ENCODE measurements at places on chromosomes 2 and 18.

DNA sequence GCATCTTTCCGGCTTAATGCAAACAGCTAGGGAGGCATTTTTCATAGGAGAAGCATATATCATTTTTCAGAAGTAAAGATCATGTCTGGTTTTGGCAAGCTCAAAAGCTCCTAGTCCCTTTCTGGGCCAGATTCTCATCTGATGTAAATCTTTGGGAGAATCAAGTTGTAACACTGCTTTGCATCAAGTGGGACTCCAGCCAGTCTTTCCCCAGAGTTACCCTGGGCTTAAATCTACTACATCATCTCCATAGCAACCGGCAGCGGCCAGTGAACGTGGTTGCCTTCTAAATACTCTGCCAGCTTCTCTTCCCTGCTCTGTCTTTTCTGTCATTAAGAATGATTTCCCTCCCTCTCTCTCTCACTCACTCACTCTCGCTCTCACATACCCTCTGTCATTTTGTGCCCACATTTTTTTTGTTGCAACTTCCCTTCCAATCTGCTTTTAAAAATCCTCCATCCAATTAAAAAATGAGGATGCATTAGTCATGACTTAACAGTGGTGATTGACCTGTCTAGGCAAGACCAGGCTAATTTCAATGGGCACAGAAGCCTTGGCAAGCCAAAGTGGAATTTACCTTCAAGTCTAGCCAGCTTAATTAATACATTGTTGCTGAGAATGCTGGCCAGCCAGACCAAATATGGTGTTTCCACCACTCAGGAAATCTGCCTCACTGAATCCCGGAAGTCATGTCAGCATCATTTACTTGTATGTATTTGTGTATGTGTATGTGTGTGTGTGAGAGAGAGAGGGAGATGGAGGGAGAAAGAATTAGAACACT lies 93.0 kb downstream of the NRP2 start:
- no peak for DNase-seq
- no peak overlapping the region for H3K4me3 ChIP-seq
- peak overlapping the region; percentile 9 for H3K27ac ChIP-seq
- H3K27me3 ChIP-seq: no peaks in the 10 kb centered on the region

DNA sequence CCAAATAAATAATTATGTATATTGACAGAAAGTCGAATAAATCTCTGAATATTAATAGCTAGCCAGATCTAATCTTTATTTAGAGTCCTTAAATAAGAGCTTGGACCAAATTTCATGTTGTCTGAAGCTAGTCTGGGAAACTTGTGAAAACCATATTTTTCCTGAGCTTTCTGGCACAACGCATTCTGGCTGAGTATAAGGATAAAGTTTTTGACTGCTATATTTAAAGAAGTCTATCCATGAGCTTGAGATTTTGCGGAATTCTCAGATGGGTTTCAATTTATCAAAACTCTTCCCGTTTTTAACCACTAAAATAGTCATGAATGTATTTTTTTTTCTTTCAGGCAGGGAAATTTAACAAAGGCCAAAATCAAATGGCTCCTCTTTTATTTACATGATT lies 23.8 kb downstream of the FAP start:
- no peaks in the 10 kb centered on the region for H3K4me1 ChIP-seq
- no peak overlapping the region for H3K4me3 ChIP-seq
- no peaks in the 10 kb centered on the region for H3K36me3 ChIP-seq
- DNase-seq: no peak
- H3K27me3 ChIP-seq: no peaks in the 10 kb centered on the region
- H3K27ac ChIP-seq: no peak overlapping the region

- H3K4me3 ChIP-seq: no peak overlapping the region
- DNase-seq: no peak
- no peaks in the 10 kb centered on the region for H3K36me3 ChIP-seq
- no peaks in the 10 kb centered on the region for H3K27me3 ChIP-seq
- H3K27ac ChIP-seq: no peak overlapping the region
- no peaks in the 10 kb centered on the region for H3K4me1 ChIP-seq
Measured at GRCh38 chr2:211545582-211545981, 989.2 kb downstream of the CPS1 start.

GRCh38 chr2:61221819-61222218 lies 59.8 kb downstream of the C2orf74 start:
- H3K4me1 ChIP-seq: no peaks in the 10 kb centered on the region
- no peak for DNase-seq
- H3K36me3 ChIP-seq: peaks cover 7% of the 10 kb centered on the region
- no peak overlapping the region for H3K27ac ChIP-seq
- H3K4me3 ChIP-seq: no peak overlapping the region

DNA sequence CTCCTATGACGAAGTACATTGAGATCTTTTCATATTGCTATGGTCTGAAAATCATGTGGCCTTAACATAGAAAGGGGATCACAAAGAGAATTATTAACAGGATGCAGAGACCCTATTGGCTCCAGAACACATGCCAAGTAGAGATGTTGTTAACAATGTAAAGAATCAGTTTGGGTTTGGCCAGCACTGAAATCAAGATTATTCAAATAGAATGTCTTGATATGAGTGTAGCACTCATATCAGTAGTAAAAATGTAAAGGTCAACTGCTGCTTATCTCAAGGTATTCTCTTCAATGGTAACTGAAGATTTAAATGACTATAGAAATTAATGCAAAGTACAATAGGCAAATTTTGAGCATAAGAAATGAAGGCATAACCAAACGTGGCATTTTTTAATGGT lies 262.8 kb downstream of the PTH2R start:
- no peaks in the 10 kb centered on the region for H3K27me3 ChIP-seq
- no peak overlapping the region for H3K4me3 ChIP-seq
- no peaks in the 10 kb centered on the region for H3K4me1 ChIP-seq
- DNase-seq: no peak
- no peak overlapping the region for H3K27ac ChIP-seq

DNA sequence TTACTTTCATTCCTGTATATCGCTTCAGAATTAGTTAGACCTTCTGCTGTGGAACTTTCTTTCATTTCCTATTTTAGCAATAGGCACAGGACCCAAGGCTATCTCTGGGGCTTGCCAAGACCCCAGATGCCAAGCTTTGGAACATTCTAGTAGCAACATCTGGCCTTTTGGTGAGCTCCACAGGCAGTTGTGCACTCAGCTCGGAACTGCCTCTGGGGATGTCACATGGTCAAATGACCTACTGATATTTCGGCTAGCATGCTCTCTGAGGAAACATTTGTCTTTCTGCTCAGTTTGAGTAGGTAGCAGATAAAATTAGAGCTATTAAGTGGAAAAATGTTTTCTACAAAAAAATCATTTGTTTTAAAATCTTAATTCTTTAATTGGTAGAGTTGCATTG lies 76.6 kb upstream of the ITGA4 start:
- no peaks in the 10 kb centered on the region for H3K27me3 ChIP-seq
- no peak overlapping the region for H3K4me3 ChIP-seq
- H3K27ac ChIP-seq: no peak overlapping the region

DNA sequence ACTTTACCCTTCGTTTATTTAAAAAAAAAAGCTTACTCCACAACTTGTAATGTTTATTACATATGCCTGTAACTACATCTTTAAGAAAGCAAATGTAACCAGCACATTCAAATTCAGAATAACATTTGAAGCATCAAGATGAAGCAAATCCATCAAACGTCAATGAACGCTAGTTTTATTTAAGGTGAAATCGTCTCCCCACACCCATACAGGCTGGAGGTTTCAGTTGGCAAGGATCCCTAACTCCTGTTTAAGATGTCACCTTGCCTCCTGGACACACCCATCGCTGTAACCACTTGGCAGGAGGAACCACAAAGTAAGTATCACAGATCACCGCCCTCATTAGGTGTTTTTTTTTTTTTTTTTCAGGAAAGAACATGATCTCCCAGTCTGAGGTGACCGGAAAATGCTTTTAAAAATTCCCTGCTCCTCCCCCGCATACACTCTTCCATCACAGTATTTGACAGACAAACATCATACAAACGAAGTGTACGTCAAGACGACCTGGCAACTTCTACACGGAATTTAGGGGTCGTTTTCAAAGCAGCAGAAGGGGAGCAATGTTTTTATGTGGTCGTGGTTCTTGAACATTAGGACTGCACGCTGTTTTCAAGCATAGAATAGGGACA lies 19.7 kb upstream of the STPG4 start:
- peaks cover 7% of the 10 kb centered on the region for H3K36me3 ChIP-seq
- H3K27ac ChIP-seq: peak overlapping the region; percentile 92
- H3K4me3 ChIP-seq: peak overlapping the region; percentile 74
- no peaks in the 10 kb centered on the region for H3K27me3 ChIP-seq

GRCh38 chr2:18154259-18154658 lies 275.8 kb downstream of the KCNS3 start:
- DNase-seq: no peak
- no peak overlapping the region for H3K27ac ChIP-seq
- H3K4me3 ChIP-seq: no peak overlapping the region
- no peaks in the 10 kb centered on the region for H3K27me3 ChIP-seq
- no peaks in the 10 kb centered on the region for H3K36me3 ChIP-seq
